Erythroblast (primary cell): ENCODE measurements at places on chromosomes 2 and 18.

GRCh38 chr2:156891609-156892008 is 365.9 kb upstream of the GALNT5 start:
- no peak for DNase-seq

GRCh38 chr2:83900862-83901261 is 558.2 kb downstream of the SUCLG1 start:
- DNase-seq: no peak

GRCh38 chr2:128721096-128721495 is 402.4 kb upstream of the HS6ST1 start:
- DNase-seq: no peak

- no peak for DNase-seq
These were observed 60.7 kb upstream of the ZNF532 start for GRCh38 chr18:58803978-58804377.

GRCh38 chr2:76157531-76157930 is 446.8 kb upstream of the GCFC2 start:
- no peak for DNase-seq

GRCh38 chr2:240392084-240392947 is 43.1 kb upstream of the GPC1 start:
- no peak for DNase-seq

GRCh38 chr2:126049461-126049860 is 606.5 kb upstream of the GYPC start:
- no peak for DNase-seq

DNA sequence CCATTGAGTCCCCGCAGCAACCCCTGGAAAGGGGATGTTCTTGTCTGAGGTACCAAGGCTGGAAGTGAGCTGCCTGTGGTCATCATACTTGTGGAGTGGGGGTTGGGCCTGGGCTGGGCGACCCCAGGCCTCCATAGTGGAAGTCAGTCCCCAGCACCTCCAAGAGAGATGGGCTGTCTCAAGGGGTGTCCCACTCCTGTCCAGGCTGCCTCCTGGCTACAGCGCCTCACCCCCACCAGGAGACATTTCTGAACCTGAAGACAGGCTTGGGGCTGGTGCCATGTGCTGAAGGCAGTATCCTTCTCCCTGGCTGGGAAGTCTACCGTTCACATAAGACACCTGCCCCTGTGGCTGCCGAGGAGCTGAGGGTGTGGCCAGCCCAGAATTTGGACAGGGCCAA is 28.9 kb downstream of the INHBB start:
- no peak for DNase-seq

- DNase-seq: no peak
These were observed 371.1 kb downstream of the TXNL1 start for GRCh38 chr18:56267334-56267733.

DNA sequence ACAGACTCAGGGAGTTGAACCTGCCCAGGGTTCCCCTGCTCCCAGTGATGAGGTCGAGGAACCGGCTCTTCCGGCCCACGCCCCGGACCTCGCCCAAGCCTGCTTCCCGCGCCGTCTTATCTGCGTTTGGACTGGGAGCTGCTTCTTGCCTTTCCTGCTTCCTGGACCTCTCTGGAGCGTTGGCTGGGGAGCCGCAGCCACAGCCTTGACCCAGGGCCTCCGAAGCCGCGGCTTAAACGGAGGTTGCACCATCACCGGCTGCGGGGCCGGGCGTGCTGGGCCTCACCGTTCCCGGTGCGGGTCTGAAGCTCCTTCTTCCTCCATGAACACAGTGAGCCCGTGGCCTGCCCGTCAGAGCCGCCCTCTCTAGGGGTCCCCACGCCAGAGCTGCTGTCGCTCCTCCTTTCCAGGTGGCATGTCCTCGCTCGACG is 13.3 kb downstream of the NTSR2 start:
- no peak for DNase-seq

DNA sequence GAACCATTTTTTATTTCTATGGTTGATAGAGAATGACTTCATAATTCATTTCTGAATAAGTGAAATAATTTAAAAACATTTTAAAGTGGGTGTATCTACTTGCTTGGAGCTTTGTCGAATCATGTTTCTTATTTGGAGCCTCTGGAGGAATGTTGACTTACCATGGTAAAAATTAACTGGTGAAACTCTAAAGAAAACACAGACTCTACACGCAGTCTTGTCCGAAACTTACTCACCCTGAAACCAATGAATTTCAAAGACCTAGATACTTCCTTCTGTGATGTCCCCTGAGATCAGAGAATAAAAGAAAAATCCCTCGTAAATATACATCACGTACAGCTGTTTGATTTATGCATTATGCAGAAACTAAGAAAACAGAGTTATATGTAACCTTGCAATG is 665.2 kb upstream of the NRXN1 start:
- DNase-seq: no peak

GRCh38 chr18:42271647-42272414 is 316.8 kb downstream of the PIK3C3 start:
- no peak for DNase-seq

GRCh38 chr18:75546964-75547363 is 119.5 kb upstream of the SMIM21 start:
- DNase-seq: no peak

GRCh38 chr2:149716687-149717086 is 129.1 kb upstream of the MMADHC start:
- DNase-seq: no peak

DNA sequence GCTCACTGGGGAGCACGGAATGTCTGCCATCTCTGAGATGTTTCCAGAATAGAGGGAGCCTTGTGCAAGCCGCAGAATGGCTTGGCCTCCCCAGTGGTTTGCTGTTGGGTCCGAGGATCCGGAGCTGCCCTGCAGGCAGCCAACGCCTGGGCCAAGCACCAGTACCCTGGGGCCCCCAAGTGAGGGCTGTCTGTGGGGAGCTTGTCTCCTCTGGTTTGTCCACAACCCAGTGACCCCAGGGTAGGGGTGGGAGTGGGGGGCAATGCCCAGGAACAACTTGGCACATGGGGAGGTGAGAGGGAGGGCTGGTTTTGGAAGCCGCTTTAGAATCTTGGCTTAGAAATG is 147.1 kb downstream of the CABLES1 start:
- DNase-seq: no peak

GRCh38 chr2:133953524-133953923 is 300.3 kb upstream of the MGAT5 start:
- DNase-seq: no peak

GRCh38 chr2:171824086-171824485 is 70.0 kb downstream of the SLC25A12 start:
- DNase-seq: no peak
